ENCODE measurements at places on chromosomes 3 and 15.

GRCh38 chr15:92801774-92802464, 98.2 kb upstream of the CHD2 start:
- DNase-seq, result no peak

DNA sequence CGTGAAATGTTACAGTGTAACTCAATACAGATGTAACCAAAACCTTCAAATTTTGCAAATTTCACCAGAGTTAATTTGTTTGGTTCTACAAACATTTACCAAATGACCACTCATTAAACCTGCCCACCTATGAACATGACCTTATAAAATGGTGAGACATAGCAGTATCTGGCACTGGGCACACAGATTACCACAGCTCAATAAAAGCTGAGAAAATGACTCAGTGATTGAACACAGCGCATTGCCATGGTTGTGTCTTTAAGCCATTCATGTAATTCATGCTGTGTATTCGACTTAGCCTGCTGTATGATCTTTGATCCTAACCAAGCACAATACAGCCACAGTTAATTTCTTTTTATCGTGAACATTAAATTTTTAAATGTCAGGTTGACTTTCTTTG, 11.3 kb downstream of the PPARG start:
- no peak for DNase-seq

- no peak for DNase-seq
Measured at GRCh38 chr3:98991393-98991792, 89.9 kb upstream of the DCBLD2 start.

GRCh38 chr15:42992626-42993025, 72.0 kb upstream of the TTBK2 start:
- DNase-seq, result no peak

DNA sequence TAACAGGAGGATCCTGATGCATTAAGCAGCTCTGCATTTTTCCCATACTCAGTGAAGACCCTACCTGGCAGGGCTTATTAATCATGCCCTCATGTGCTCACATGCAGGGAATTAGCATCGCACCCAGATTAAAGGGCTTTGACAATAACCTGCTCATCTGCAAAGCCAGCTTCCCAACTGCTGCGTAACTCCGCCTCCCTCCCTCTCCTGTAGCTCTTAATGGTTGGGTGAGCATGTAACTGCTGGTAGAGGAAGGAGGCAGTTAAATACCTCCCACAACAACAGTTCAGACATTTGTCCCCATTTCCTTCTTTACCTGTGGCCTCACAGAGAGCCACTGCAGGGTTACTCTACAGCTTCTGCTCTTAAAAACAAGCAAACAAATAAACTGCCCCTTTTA, 203.6 kb upstream of the WNT5A start:
- DNase-seq, result no peak

GRCh38 chr15:61479613-61480012, 250.5 kb upstream of the RORA start:
- no peak for DNase-seq

GRCh38 chr15:72451224-72451623, 22.9 kb upstream of the ARIH1 start:
- DNase-seq, result no peak

Data from globus pallidus (tissue), 1 donor.